Bone marrow (tissue), 2 donors: ENCODE measurements at places on chromosomes 6 and 20.

DNA sequence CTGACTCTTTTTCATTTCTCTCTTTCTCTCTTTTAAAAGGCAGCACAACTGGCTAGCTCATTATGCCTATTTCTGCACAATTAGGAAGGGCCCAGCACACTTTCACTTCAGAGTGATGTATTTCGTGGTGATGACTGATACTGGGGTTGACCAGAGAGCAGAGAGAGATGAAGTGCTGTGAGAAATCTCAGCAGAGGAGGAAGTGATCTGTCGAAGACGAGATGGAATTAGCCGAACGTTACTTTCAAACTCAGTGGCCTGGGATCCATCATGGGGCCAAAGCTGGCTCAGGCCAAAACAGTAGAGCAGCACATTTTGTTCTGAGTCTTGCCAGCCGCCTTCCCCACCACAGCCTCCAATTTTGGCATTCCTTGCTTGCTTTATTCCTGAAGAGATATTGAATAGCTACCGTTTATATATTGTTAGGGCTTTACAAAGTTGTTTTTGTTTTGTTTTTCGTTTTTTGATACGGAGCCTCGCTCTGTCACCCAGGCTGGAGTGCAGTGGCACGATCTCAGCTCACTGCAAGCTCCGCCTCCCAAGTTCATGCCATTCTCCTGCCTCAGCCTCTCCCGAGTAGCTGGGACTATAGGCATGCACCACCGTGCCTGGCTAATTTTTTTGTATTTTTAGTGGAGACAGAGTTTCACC lies 213.2 kb upstream of the ECI2 start:
- DNase-seq: no peak

DNA sequence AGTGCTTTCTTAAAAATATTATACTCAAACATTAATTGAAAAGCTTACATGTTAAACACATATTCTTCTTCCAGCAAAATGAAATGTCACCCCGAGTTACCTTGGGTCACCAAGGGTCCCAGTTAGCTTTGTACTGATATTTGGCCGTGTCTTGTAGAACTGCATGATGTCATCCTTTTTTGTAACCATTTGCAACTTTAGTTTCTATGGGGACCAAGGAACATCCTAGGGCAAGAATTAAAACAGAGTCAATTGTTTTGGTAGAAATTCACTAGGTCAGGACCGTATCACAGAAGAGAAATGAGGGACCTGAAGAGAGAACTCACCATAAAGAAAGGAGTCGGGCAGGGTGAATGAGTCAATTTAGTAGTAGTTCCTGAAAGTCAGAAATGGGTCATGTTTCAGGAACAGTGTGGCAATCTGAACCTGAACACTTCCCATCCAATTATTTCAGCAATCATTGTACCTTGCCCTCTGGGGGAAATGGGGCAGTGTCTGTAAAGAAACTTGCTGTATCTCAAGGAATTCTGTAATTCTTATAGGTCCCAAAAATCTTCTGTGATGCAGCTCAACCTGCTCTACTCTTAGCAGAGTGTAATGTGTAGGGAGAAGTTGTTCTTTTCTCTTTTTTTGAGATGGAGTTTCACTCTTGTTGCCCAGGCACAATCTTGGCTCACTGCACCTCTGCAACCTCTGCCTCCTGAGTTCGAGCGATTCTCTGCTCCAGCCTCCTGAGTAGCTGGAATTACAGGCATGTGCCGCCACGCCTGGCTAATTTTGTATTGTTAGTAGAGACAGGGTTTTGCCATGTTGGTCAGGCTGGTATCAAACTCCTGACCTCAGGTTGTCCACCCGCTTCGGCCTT lies 5.3 kb upstream of the AKAP7 start:
- DNase-seq: no peak

- DNase-seq: no peak
These were observed 341.4 kb downstream of the BMP2 start for GRCh38 chr20:7108929-7109328.

- DNase-seq: peak; percentile 56
These were observed 2.5 kb downstream of the RSPO3 start for GRCh38 chr6:127120787-127121636.

GRCh38 chr6:95517568-95517967 lies 59.8 kb upstream of the MANEA start:
- no peak for DNase-seq

DNA sequence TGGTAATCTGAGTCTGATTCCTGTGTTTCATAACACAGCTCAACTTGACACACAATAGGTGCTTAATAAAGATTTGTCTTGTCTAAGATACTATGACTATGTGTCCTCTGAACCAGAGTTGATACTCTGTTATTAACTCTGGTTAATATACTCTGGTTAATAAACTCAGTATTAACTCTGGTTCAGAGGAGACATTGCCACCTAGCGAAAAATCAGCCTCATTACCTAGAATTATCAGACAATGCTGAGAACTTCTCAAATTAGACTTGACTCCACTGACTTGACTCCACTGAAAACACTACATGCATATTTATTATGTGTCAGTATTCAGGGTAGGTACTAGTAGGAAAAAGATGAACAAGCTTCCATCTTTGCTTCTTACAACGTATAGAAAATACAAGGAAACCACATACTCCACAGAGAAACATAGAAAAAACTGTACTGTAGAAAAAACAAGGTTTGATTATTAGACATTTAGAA lies 73.9 kb downstream of the AHI1 start:
- peak; percentile 62 for DNase-seq

DNA sequence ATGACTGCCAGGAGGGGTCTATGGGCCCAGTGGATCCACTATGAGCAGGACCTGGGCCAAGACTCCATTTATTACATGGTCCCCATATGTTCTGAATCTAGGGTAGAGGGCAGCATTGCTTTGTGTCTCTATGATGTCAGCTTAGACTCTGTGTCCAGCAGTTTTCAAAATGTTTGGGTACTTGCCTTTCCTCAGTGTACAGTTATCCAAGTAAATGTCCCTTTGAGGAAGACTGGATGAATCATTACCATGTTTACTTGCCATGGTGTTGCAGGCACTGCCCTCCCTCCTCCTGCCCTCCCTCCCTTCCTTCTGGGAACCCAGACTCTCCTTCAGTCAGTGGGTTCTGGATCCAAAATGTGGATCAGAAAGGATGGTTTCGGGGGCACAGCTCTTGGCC lies 108.6 kb downstream of the NRN1 start:
- no peak for DNase-seq

GRCh38 chr6:1703091-1703855 lies 93.6 kb downstream of the FOXC1 start:
- no peak for DNase-seq

DNA sequence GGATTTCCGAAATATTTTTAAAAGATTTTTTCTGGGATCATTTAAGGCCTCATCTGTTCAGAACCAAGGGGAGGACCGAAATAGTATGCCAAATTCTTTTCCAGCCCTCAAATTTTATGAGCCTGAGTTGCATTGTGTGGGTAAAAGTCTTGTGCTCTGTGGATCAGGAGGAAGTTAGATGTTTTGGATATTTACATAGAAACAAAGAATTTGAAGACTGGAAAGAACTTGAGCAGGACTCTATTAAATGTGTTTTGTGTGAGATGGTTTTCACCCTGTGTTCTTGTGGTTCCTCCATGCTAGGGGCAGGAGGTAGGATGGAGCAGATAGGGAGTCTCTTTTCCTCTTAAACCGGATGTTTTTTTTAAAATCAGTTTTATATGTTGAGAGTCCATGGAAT lies 329.1 kb downstream of the LAMA2 start:
- no peak for DNase-seq

DNA sequence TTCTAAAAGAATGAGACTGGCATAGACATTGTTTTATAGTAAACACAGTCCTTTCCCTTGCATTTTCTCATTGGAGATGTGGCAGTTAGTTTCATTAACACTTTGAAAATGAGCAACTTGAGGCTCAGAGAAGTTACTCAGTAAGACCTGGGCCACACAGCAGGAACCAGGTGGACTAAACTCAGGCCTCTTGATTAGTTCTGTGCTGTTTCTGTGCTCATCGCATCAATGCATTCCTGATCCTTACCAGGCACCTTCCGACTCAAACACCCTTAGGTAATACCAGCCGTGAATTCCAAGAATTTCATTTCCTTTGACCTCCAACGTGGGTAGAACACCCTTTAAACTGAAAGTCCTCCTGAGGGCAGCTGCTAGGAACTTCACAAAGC lies 362.8 kb downstream of the ESR1 start:
- no peak for DNase-seq

DNA sequence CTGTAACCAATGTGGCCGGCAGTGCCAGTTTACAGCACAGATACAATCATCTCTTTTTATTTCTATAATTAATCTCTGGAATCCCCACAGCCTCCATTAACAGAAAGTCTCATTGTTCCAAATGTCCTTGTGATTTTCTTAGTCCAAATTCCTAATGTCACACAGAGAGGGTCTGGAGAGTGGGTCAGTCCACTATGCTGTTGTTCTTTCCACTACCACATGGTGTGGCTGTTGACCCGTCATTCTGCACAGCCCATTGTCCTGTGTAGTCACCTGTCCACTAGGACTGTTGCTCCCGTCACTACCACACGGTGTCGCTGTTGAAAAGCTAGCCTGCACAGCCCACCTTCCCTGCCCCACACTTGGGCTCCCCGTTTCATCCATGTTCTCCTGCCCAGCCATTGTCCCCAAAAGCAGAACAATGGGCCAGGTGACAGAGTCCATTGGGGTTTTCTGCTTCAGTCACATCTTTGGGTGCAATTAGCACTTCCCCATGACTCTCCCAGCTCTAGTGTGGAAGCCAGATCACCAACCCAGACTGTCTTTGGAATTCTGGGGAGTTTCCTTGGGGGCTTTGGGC lies 8.6 kb upstream of the LBP start:
- no peak for DNase-seq

DNA sequence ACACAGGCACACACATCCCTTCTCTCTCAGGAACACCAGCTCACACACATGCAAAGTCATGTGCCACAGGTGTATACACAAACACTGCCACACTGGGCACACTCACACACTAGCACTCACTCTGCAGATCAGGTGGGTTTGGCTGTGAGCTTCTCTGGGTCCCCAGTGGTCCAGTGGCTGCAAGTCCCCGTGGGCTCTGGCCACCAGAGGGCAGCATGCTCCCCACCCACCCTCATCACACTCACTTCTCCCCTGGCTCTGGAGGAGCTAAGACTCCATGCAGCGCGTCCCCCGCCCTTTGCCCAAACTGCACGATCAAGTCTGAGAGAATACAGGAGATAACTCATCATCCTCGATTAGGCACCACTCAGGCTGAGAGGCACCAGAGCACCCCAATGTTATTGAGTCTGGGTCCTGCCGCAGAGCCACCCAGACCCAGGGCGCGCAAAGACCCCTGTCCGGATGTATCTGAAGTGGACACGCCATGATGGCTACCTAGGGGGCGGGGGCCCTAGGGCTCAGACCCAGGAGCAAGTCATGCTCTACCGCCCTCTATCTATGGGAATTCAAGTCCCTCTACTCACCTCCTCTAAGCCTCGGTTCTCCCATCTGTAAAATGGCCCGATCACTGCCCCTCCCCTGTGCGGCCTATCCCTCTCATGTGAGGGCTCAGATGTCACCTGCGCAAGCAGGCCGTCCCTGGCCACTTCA lies 90.5 kb downstream of the GRM4 start:
- peak; percentile 60 for DNase-seq
